Activated naive CD4-positive, alpha-beta T cell (primary cell): ENCODE measurements at places on chromosomes 11 and 22.
A peak's percentile ranks its signal among the peaks of the same experiment; 100 is the strongest.

- DNase-seq = no peak
These were observed 15.7 kb downstream of the RAC2 start for GRCh38 chr22:37228106-37229011.

DNA sequence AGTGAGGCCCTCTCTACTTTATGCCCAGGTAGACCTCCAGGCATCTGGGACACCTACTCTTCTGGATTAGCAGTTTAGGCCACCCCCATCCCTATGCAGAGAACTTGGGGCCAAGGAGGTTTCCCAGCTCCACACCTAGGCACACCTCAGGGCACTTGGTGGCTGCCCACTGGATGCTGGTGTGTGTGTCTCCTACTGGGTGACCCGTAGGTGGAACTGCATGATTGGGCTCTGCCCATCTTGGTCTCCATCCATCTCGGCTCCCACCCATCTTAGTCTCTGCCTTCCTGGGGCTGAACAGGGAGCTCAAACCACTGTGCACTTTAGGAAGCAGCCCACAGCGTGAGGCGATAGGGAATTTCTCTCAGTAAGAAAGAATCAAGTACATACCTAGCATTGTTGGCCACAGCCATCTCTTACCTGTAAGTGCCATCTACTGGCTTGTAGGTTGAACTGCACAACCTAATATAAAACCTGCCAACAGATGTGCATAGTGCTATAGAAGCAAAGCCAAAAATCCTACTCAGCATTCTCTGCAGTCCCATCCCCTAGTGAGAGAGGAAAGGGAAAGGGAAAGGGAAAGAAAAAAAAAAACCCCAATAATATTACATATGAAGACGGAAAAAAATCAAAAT lies 61.6 kb upstream of the PTPN5 start:
- DNase-seq = no peak

- DNase-seq = no peak
These were observed 136.3 kb downstream of the PKNOX2 start for GRCh38 chr11:125300791-125301218.

- DNase-seq = no peak
These were observed 311.6 kb downstream of the AASDHPPT start for GRCh38 chr11:106389101-106389500.

DNA sequence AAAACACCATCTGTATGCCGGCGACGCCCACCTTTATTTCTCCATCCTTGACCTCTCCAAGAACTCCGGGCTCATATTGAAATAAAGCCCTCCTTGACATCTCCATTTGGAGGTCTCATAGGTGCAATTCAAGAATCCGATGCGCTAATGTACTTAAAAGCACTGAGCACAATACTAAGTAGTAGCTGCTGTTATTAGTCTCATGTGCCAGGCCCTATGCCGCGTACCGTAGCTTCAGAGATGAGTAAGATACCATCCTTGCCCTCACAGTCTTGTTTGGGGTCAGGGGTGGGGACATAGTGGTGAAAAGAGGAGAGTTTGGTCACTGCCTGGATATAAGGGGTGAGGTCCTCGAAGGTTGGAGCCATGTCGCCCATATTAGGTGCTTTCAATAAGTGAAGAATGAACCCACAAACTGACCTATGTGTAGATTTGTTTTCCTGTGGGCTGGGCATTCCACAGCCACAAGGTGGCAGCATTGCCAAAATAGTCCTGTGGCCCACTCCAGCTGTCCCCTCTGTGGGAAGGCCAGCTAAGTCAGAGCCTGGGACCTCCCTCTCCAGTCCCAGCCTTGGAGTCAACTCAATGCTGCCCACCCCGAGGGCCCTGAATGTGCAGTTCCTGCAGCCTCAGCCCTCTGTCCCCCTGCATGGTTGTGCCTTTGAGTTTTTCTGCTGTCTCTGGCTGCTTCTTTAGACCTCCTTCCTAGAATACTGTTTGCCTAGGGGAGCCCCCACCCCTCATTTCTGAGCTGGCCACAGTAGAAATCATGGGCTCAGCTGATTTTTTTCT lies 6.5 kb downstream of the DCPS start:
- no peak for DNase-seq

DNA sequence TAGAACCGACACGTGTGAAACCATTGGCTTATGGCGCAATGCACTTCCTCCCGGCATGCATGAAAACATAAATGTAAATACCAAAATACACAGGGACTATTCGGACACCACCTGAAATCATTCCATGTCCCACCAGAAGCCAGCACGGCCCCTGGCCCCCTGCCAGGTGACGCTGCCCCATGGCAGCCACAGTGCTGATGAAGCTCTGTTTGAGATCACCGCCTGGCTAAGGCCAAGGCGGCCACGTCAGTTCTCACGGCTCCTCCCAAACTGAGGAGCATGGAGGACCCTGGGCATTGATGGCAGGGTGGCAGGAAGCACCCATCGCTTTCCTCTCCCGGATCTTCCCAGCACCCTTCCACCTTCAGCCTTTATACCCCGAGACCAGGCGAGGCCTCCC lies 89.5 kb downstream of the CDKN1C start:
- no peak for DNase-seq

DNA sequence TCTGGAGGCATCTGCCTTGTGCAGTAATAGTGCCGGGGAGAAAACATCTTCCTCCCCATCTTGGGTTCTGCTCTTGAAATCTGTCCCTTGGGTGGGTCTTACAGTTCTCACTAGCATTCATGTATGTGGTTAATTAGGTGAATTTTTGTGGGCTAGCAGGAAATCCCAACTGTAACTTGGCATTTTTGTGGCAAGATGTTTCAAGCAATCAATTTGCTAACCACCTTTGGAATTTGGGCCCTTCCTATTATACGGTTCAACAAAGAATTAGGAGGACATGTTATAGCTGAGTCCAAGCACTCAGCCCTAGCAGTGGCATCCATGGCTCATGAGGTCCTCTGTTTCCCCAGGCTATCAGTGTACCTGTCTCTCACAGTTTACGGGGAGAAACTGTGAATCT lies 89.1 kb upstream of the MTNR1B start:
- DNase-seq = no peak

DNA sequence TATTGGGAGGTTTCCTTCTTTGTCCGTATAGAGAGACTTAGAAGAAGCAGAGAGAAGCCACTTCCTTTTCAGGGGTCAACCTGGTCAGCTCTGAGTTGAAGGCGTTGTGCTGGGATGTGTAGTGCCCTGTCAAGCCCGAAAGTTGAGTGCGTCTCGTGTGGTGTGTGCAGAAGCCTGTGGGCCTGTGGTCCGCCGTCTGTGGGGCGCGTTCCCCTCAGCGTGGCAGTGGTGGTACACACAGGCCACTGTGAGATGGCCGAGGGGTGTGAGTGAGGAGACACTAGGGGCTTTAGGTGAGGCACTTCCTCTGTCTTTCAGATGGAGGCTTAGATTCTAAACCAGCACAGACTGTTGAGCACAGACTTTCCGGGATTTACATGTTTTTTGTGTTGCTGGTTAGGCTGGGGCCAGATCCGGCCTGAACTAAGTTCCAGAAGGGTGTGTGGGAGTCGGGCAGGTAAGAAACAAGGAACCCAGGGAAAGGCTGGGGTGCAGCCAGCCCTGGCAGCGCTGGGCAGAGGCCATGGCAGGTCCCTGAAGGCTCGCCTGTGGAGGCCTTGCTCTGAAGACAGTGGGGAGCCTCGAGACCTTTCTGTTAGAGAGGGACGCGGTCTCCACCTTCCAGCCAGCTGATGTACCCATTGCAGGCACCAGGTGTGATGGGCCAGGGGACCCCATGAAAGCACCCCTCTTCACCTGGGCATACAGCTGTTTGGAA lies 194.2 kb downstream of the TBC1D22A start:
- no peak for DNase-seq

- no peak for DNase-seq
These were observed 31.2 kb downstream of the C22orf42 start for GRCh38 chr22:32127904-32128303.

GRCh38 chr11:9506489-9507276 lies 45.9 kb downstream of the ZNF143 start:
- peak; percentile 65 for DNase-seq

DNA sequence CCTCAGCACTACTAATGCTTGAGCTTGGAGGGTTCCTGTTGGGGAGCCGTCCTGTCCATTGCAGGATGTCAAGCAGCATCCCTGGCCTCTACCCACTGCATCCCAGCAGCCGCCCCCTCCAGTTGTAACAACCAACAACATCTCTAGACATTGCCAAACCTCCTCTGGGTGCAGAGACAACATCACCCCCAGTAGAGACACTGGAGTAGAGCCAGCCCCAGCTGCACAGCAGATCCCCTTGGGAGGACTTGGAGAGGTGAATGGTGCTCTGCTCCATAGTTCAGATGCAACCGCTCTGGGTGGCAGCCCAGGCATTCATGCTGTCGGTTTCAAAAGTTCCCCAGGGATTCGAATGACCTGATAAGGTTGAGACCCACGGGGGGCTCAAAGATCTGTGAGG lies 259.0 kb downstream of the MN1 start:
- DNase-seq = no peak

GRCh38 chr11:127000291-127000968 lies at the start of gene KIRREL3:
Gene KIRREL3 (minus strand): TSS chr11:127000770.
- DNase-seq = no peak

DNA sequence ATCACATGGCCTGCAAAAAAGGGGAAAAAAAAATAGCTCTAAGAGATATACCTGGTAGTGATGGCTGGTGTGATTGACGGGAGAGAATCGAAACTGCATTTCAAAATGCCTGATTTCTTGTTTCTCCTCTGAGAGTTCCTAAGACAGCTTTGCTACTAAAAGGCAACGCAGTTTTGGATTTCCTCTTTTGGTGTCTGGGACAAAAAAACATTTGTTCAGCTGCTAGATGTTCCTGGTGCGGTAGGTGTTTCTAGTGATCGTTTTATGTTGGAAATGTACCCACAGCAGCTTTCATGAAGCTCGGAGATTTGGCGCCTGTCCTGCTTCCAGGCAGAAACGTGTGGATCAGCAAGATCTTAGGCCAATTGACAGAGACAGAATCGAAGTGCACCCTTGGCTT lies 18.1 kb downstream of the P2RX3 start:
- DNase-seq = no peak

DNA sequence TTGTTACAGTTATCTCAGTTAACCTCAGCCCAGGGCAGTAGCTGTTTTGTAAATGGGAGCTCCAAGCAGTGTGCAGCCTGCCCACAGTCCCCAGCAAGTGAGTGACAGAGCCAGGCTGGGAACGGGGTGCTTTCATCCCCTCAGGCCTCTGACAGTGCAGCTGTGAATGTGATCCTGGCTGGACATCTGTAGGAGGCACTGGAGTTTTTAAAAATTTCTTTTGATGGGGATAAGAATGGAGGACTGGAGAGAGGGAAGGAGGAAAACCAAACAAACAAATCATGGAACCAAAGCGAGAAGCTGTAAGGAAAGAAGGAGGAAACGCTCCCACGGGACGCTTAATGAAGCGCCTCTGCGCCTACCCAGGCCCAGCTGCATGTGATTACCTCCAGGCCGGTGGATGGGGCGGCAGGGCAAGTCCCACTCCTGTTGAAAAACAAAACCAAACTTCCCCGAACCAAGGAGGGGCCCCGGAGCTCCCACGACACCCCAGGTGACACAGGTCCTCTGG lies 40.6 kb downstream of the SCUBE1 start:
- no peak for DNase-seq

GRCh38 chr11:92948116-92948515 lies 21.3 kb upstream of the MTNR1B start:
- DNase-seq = no peak

GRCh38 chr11:68297494-68297811 lies 14.9 kb upstream of the LRP5 start:
- DNase-seq = no peak

- no peak for DNase-seq
These were observed 84.9 kb downstream of the ME3 start for GRCh38 chr11:86587264-86588193.

DNA sequence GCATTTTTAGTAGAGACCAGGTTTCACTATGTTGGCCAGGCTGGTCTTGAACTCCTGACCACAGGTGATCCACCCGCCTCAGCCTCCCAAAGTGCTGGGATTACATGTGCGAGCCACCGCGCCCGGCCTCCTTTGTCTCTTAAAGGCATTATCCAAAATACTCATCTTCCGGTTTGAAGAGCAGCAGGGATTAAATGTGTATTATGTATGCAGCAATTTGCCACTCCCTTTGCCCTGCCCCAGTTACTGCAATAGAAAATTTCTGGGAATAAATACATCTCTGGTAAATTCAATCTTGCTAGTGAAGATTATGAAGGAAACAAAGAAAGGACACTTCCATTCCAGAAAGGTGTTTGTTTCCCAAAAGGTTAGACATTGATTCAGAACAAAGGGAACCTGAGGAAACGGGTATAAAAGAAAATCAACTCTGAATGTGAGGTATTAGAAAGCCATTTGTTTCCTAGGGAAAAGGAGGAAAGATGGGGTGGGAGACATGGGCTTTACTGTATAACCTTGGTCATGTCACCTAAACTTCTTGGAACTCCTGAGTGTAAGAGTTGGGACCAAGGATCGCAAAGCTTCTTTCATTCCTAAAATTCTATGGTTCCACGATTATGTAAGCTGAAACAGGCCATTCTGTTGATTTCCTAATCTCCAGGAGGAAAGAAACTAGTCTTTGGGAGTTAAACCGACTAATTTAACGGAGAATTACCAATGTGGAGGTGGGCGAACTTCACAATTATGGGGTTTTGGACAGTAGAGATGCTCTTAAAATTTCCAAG lies 959 bp upstream of the HIPK3 start:
- DNase-seq = no peak

- DNase-seq = peak; percentile 75
These were observed 925 bp upstream of the KCNJ11 start for GRCh38 chr11:17389211-17389956.

DNA sequence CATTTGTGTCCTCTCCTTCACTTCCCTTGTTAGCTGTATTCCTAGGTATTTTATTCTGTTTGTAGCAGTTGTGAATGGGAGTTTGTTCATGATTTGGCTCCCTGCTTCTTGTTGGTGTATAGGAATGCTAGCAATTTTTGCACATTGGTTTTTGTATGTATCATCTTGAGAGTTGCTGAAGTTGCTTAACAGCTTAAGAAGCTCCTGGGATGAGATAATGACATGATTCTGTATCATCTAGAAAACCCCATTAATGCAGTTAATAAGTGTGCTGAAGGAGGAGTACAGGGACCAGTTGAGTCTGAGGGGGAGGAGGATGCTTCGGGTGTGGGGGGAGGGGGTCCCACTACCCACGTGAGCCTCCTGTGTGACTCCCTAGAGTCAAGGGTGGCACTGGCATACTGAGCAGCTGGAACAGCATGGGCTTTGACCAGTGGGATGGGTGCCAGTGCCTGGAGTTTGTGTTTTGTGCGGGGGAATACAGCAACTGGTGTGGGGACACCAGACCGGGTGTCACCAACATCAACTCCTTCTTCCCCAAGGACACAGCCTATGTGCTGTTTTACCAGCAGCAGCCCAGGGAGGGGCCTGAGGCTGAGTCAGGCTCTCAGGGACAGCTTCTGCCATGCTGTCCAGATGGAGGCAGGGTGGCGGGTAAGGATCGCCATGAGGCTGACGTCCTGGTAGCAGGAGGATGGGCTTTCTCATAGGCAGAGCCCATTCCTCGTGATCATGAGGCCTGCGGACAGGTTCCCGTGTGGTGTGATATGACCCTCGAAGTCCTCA lies 24.1 kb downstream of the USP35 start:
- no peak for DNase-seq

GRCh38 chr22:49975543-49976389 lies 15.2 kb downstream of the PIM3 start:
- no peak for DNase-seq

- no peak for DNase-seq
These were observed 31.5 kb downstream of the TRMU start for GRCh38 chr22:46366801-46367706.

GRCh38 chr22:31136711-31137110 lies 3.6 kb downstream of the PLA2G3 start:
- DNase-seq = no peak
